HEK293T (cell line): ENCODE measurements at places on chromosomes 11 and 22.
A peak's percentile ranks its signal among the peaks of the same experiment; 100 is the strongest.

GRCh38 chr11:17244046-17244445, 32.5 kb upstream of the NUCB2 start:
- no peak for DNase-seq

- DNase-seq, result no peak
Observed at GRCh38 chr11:47317064-47317828, 35.3 kb downstream of the MYBPC3 start.

GRCh38 chr22:46972901-46973831, 210.7 kb downstream of the TBC1D22A start:
- DNase-seq, result no peak

DNA sequence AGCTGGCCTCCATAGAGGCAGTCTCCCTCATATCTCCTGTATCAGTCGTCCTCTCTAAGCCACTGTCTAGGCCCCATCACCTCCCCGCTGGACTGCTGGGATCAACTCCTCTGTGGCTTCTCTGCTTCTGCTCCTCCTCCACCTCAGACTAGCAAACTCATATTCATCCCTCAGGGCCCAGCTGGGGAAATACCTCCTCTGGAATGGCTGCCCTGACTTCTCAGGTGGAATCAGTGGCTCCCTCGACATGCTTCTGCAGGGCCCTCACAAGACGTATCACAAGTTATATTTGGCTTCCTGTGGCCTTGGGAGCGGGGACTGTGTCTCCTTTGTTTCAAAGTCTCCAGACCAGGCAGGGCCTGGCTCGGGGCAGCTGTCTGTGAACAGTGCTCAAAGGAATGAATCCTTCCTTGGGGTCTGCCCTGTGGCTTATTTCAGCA, 10.0 kb downstream of the SLC29A2 start:
- DNase-seq, result no peak

- DNase-seq, result peak; percentile 80
Observed at GRCh38 chr22:38927033-38927781, 30.2 kb upstream of the APOBEC3A start.

GRCh38 chr11:47911149-47911548, 63.0 kb upstream of the NUP160 start:
- no peak for DNase-seq

GRCh38 chr11:58616594-58616993, 5.9 kb upstream of the CNTF start:
- DNase-seq, result no peak

DNA sequence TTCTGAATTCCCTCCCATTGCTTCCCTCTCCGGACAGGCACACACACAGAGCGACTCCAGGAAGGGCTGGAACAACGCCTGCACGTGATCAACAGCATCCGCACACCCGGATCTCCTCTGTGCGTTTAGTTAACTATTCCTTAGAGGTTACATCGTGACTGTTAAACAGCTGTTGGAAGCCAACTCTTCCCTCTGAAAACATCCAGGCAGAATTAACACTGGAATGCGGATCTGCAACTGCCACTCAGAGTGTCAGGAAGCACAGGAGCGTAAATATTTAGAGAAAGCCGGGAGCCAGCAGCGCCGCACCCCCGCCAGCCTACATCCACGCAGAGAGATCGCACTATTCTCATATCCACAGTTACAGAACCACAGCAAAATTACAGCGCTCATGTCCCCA, 46.2 kb downstream of the SHANK2 start:
- DNase-seq, result no peak

DNA sequence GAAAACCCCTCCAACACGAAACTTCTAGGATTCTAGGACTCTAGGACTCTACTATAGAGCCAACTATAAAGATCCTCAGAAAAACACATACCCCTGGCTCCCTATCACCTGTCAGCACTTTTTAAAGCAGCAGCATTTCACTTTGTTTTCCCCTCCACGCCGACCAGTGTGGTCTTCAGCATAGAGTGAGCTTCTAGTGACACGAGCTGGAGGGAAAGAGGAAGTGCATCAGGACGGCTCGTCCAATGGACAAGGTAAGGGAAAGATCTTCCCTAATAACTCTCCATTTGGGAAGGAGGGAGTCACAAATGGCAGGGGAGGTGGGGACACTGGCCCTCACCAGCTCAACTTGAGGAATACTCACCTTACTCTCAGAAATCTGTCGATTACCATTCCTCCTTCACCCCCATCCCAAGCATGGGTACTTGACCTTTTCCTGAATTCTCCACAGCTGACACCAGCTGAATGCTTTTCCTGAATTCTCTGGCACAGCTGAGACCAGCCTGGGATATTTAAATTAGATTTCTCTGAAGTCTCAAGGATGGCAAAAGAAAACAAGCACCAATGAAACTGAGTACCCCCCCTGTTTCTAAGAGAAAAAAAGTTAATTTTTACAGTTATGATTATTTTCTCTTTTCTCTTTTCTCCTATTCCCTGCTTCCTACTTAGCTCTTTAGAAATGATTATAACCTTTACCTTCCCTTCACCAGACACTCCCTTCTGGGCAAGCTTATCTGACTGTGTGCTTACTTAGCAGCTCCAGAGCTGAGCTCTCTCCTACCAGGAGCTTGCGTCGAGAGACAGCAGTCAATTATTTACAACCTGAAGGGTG, 33.3 kb upstream of the NNMT start:
- DNase-seq, result peak; percentile 73

GRCh38 chr11:83002053-83002452, 69.6 kb downstream of the RAB30 start:
- no peak for DNase-seq

- DNase-seq, result no peak
Observed at GRCh38 chr22:46051646-46052045, 74.7 kb upstream of the WNT7B start.

GRCh38 chr22:23688571-23688970, 2.2 kb upstream of the RGL4 start:
- no peak for DNase-seq

DNA sequence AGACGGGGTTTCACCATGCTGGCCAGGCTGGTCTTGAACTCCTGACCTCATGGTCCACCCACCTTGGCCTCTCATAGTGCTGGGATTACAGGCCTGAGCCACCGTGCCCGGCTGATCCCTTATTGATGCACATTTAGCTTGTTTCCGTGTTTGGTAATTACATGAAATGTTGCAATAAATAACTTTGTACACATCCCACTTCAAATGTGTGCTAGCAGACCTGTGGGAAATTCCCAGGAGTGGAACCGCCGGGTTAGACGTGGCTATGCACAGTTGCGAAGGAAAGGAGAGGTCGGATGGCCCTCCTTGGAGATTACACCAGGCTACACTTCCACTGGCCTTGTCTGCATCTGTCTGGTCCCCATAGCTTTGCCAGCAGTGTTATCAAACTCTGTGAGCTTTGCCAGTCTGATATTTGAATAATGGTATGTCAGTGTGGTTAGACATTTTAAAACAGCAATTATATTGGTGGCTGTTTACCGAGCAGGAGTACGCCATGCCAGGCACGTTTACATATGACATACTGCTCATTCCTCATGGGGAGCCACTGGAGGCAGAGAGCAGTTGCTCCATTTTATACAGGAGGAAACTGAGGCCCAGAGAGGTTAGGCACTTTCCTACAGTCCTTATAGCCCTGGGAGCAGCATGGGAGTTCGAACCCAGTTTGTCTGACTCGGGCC, 27.2 kb upstream of the SYT7 start:
- DNase-seq, result no peak

DNA sequence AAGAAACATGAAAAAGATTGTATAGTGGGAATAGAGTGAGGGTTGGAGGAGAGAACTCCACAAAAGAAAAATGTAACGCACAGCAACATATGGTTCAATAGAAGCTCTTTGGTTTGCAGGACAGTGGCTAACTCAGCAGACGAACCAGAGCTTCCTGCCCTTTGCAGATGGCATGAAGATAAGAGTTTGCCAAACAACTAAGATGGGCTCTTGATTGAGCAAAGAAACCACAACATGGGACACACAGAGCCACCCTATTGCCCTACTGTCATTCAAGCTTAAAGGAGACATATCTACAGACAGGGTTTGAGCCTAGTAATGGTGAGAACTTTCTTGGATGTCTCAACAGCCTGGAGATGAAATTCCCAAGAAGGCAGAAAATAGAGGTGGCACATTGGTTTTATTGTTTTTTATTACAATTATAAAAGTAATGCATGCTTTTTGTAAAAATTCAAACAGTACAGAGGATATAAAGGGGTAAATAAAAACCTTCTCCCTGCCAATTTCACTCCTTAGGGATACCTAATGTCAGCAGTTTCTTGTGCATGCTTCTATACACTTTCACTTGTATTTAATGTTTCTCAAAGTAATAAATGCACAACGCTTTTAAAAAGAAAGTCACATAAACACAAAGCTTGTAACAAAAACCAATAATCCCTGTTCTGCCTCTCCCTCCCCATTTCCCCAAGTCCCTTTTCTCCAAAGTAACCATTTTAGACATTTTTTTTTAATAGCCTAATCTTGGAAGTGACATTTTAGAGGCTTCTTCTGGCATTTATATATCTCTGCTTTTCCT, 63.7 kb downstream of the COPB1 start:
- no peak for DNase-seq

DNA sequence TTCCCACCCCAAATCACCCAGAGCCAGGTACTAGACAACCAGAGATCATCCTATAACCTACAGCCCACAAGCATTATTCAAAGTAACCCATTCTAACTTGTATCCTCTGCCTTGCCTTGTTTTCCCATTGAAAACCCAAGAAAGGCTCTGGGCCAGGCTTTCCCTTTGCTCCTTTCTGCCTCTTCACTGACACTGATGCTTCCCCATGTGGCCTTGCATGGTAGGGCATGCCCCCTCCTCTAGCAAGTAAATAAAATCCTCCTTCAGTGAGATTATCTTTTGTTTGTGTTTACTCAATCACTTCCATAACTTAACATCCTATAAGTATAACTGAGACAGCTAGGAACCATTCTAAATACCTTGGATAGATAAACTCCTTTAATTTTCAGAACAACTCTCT, 65.6 kb upstream of the FAR1 start:
- DNase-seq, result no peak

DNA sequence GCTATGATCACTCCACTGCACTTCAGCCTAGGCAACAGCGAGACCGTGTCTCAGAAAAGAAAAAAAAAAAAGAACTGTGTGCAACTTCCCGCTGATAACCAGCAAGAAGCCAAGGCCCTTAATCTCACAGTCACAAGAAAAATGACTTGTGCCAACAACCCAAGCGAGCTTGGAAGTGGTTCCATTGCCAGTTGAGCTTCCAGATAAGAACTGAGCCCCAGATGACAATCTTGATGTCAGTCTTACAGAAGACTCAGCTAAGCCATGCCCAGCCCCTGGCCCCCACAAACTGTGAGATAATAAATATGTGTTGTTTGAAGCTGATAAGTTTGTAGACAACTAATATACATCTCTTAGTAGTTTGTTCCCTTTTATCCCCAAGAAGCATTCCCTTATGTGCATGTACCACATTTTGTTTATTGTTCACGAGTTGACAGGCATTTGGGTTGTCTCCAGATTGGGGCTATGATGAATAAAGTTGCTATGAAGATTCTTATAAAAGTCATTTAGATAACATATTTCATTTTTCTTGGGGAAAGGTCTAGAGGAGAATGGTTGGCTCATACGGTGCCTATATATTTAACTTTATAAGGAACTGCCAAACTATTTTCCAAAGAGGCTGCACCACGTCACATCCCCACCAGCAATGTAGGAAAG, 85.9 kb downstream of the TIMP3 start:
- no peak for DNase-seq

- DNase-seq, result no peak
Observed at GRCh38 chr22:47421846-47422245, 659.4 kb downstream of the TBC1D22A start.

DNA sequence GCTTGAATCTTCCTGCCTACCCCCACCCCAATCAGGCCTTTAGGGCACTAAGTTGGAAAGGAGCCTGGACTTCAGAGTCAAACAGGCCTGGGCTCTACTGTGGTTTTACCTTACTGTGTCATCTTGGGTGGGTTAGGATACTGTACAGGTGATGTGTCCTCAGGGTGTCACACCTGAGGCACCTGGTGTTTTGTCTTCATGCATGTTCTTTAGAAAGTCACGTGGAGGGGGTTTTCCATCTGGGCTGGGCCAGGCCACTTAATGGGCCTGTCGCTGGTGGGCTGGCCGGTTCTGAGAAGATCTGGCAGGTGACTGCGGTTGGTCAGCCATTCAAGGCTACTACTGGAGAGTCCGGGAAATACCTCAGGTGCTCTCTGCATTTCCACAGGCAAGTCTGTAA, 92.6 kb downstream of the SWAP70 start:
- DNase-seq, result no peak

DNA sequence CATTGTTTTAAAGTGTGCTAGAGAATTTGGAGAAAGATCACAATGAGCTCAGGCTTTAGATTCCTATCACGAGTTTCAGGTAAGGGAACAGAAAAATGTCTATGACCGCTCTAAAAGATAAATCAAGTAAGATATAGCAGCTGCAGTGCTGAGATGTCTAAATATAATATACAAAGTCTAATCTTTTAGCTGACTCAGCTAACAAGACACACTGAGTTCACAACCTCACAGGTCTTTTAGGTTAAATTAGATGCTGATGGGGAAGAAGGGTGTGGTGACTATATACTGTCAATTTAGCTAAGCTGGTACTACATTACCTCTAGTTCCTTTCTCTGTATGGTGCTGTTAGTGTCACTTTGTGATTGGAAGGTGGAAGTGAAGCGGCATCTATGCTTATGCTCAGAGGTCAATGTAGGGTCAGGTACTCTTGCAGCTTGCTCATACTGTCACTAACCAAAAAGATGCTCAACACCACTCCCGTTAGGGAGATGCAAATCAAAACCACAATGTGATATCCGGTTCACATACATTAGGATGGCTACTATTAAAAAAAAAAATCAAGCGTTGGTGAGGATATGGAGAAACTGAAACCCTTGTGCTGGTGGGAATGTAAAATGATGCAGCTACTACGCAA, 283.5 kb downstream of the SWAP70 start:
- no peak for DNase-seq

DNA sequence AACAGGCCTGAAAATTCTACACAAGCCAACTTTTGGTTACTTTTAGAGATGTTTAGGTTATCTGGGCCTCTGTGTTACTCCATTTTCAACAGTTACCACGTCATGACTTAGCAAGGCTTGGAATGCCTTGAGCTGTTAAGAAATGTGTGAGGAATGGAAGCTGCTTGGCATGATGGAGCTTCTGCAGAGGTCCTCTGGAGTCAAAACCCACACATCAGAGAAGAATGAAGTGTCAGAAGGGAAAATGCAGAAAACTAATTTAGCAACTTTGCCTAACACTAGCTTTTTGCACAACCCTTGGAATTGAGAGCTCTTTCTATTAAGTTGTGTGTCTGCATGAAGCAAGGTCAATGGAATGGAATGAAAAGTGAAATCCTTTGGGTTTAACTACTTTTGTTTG, 27.4 kb downstream of the FAT3 start:
- DNase-seq, result no peak

GRCh38 chr11:61969391-61969758, 1.9 kb upstream of the FTH1 start:
- DNase-seq, result no peak
